Coronary artery (tissue), 2 donors: ENCODE measurements at places on chromosomes 11 and 22.

DNA sequence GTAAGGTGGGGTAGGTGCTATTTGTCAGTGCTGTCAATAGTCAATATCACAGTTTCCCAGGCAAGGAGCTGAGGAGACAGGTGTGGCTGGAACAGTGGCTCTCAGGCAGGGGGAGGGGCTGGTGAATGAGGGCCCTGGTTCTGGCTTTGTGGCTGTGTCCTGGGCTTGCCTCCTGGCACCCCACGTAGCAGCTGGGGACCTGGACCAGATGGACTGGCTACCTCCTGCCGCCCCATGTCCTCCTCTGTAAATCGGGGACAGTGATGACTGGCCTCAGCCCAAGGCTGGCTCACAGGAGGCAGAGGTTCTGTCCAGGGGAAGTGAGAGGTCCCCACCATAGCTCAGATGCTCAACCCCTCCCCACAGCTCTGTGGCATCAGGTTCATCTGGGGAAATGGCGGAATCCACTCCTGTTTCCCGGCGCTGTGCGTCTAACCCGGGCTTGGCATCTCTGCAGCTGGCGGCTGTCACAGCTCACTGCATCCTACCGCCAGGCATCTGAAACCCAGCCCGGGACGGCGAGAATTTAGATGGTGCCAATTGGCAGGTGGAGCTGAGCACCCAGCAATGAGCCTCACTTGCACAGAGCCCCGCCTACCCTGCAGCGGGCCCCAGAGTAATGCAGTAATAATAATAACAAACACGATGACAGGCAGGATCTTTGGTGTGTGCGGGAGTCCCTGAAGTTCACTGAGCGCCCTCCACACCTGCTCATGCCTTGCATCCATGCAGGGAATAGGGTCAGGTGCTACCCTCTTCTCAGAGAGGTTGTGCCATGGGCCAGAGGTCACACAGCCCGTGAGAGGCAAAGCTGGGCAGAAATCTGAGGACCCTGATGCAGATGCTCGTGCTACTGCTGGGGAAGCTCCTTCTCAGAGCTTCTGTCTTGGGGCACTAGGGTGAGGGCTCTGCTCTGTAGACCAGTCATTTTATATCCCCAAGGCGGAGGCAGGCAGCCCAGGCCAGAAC is 27.8 kb upstream of the SHISAL1 start:
- DNase-seq = no peak

DNA sequence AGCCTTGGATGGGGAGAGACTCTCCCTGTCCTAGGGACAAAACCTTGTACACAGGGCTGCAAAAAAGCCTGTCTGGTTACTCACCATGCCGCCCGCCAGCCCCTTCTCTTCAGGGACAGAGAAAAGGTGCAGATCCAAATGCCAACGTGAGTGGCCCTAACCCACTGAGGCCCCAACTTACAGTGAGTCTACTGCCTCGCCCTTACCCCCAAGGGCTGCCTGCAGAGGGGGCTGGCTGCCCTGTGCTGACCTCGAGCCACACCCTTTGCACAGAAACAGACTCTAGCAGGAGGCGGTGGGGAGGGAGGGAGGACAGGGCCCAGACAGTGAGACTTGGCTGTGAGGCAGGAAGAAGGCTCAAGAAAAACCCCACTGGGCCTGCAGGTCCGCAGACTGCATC is 13.6 kb upstream of the CHST1 start:
- DNase-seq = no peak

DNA sequence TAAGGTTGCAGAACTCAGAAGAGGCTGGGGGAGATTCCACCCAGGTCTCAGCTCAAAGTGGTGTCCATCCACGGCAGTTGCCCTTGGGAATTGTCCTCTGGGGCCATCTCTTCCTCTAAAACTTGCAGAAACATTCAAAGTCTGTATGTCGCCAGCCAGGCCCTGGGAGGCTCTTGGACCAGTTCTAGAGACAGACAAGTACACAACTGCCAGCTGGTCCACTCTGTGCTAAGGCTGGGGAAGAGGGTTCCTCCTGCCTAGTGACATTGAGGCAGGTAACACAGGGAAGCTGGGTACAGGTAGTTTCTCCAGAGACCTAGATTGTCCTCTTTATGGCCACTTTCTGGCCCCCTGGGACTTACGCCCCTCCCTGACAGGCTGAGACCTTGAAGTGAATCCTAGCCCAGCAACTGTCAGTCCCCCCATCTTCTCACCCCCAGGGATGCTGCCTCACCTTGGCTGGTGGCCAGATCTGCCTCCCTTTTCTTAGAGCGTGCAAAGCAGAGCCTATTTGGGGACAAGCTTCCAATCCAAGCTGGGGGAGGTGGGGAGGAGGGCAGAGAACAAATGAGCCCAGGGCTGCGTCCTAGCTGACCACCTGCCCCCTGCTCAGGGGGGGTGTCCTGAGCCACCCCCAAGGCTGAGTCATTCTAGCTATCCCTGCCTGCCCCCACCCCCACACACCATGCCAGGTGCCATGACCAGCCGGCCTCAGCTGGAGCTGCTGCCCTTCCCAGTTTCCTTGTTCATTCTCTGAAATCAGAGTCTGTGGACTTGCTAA is 8.4 kb downstream of the FAM83F start:
- peak; percentile 59 for DNase-seq

DNA sequence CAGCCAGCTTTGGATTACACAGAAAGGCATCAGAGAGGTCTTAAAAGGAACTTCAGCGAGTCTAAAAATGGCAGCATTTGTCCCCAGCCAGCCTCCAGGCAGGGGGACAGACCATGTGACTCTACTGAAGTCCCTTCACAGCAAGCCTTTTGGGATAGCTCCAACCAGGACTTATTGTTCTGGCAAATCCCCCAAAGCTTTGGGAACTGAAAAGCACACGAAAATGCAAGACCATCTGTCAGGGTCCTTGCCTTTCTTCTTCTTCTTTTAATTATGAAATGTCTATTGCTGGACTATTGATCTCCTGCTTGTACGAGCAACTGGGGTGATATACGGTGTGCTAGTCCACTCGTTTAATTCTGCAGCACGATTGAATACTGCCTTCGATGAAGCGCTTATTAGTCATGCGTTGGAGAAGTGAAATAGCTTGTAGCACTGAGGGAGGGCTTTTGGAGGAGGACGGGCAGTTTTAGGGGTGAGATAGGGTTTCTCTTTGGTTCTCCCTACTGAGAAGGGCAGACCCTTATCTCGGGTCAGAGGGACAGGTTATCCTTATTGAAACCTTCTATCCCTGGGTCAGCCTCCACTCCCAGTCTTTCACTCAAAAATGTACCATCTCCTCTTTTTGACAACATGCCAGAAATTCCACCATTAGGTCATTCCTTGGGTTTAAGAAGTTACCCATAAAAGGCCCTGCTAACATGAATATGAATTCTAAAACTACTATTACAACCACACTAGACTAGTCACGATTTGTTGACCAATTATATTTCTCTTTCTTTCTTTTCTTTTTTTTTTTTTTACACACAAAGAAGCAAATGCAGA is 416.4 kb downstream of the MIAT start:
- no peak for DNase-seq

- no peak for DNase-seq
Measured at GRCh38 chr11:117625237-117625636, 171.8 kb downstream of the DSCAML1 start.

DNA sequence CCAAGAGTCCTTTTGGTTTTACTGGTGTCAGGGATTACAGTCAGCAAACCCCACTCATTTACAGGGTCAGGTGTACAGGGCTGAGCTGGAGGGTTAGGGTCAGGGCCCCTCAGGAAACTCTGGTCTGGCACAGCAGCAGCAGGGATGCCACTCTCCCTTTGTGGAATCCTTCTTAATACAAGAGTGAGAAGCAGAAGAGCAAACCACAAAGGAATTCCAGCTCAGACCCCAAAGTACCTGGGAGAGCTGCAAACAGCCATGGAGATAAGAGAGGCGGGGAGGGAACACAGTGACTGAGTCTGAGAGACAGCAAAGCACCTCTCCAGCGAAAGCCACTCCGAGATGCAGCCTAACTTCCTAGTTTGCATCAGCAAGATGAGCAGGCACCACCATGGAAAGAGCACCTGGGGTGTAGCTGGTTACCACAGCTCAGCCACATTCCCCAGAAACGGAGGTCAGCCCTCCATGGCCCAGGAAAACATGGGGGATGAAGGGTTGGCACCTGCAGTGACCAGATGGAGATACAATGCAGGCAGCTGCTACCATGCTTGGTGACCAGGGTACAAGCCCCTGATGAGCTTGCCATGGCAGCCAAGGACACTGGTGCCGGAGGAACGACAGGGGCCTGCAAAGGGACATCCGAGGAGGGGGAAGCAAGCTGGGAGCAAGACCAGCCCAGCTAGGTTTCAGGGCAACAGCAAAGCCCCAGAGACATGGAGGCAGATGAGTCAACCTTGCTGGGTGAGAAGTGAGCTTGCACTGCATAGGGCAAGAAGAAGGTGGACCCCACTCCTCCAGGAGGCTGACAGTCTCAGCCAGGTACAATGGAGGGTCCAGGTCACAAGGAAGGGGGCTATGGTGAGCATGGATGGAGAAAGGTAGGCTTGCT is 3.9 kb downstream of the BET1L start:
- peak; percentile 68 for DNase-seq

- no peak for DNase-seq
Measured at GRCh38 chr11:38305682-38306081, 1707.6 kb upstream of the RAG2 start.

- DNase-seq = no peak
Measured at GRCh38 chr22:47115518-47115890, 353.1 kb downstream of the TBC1D22A start.

- no peak for DNase-seq
Measured at GRCh38 chr22:36184433-36185025, 17.1 kb downstream of the APOL4 start.

- DNase-seq = no peak
Measured at GRCh38 chr11:100525635-100526034, 161.5 kb upstream of the ARHGAP42 start.

DNA sequence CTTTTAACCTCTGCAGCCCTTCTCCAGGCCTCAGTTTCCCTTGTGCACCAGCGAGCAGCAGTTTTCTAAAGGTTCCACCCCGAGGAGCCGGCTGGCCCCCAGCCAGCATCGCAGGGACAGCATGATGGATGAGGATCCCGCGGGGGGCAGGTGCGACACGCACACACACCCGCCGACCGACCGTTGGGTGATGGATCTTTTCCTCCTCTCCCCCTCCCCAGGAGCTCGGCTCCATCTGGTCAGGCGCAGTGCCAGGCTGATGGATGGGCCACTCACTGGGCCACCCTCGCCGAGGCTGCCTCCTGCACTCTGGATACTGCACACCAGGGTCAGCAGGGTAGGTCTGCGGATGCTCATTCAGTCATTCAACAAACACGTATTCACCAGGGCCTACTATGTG is 12.8 kb upstream of the CABP7 start:
- no peak for DNase-seq

DNA sequence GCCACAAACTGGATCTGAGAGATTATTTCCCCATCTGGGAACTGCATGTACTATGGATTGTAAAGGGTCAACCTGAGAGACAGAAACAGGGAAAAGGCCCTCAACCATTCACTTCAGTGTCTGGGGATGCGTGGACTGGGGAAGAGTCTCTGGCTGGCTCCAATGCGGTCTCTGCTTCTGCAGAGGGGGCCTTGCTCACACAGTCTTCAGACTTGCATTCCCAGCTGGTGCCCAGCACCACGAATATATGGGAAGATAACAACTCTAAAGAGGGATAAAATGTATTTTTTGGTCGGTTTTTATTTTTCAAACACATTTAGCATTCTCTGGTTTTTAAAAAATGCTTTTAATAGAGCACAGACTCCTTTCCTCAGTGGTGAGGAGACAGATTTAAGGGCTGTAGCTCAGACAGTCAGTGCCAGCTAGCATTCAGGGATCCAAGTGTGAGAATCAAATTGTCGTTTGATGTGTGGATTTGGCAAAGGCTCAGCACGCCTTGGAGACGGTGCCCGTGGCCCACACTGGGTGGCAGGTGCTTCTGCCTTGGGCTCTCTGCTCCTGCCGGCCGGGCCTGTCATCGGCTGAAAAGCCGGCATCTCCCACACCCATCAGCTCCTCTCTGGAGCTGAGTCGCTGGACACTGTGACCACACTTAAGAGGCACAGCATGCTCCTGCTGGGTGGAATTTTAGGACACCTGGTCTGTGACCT is 8.0 kb upstream of the EFCAB6 start:
- peak; percentile 53 for DNase-seq

GRCh38 chr11:125068368-125068767 is 5.3 kb downstream of the SLC37A2 start:
- DNase-seq = no peak
